Colonic mucosa (tissue), 4 donors: ENCODE measurements at places on chromosomes 13 and 19. TPM values are rescaled to one million over a fixed set of nuclear protein-coding genes. Genes with fewer than 3 reads are reported as not detected.

DNA sequence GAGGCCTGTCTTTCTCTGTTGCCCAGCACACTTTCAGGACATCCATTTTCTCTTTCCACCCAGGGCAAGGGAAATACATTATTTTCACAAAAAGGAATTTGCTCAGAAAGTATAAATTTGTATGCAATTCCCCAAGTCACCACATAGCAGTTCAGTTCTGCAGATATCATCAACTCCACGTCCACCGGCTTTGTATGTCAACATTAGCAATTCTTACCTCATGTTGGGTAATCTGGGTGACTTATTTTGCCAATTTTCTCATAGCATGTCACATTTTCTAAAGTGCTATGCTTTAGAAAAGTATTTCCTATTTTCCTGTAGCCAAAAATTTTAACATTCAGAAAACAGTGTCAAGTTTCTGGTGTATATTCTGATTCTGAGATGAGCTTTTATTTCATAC, 501.8 kb downstream of the EFNB2 start:
- no peak for DNase-seq

GRCh38 chr13:24074678-24075077, 85.8 kb upstream of the SPATA13 start:
- peak; percentile 57 for DNase-seq

RFPL4AL1 gene
- not detected for total RNA-seq

FXYD7 gene
- total RNA-seq = 0.61 TPM

GRCh38 chr19:32977280-32977679, 5.2 kb downstream of the FAAP24 start:
- peak; percentile 74 for DNase-seq

TIMM44 gene
- total RNA-seq = 118 TPM

DNA sequence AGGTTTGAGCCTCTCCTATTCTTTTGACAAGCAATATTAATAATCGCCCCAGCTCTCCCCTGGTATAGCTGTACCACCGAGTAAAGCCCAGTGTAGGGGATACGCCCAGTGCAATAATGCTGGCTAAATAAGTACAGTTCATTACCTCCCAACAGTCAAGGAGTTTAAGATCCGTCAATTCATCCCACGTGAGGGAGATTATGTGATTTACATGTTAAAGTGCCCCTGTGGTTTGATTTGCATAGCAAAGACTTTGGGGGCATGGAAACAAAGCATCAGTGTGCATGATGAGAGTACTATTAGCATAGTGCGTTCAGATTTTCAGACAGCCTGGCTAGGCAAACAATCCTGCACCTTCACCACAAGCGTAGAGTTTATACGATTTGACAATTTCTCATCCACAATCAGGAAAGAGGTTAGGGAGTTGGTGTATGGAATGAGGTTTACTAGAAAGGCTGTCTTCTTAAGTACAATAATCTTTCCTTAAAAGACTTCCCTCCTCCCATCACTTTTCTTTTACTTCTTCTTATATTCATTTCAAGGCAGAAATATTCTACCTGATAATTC, 754.0 kb downstream of the DIAPH3 start:
- DNase-seq = no peak

GRCh38 chr19:10516064-10516385, 1.2 kb downstream of the S1PR5 start:
- no peak for DNase-seq

DNA sequence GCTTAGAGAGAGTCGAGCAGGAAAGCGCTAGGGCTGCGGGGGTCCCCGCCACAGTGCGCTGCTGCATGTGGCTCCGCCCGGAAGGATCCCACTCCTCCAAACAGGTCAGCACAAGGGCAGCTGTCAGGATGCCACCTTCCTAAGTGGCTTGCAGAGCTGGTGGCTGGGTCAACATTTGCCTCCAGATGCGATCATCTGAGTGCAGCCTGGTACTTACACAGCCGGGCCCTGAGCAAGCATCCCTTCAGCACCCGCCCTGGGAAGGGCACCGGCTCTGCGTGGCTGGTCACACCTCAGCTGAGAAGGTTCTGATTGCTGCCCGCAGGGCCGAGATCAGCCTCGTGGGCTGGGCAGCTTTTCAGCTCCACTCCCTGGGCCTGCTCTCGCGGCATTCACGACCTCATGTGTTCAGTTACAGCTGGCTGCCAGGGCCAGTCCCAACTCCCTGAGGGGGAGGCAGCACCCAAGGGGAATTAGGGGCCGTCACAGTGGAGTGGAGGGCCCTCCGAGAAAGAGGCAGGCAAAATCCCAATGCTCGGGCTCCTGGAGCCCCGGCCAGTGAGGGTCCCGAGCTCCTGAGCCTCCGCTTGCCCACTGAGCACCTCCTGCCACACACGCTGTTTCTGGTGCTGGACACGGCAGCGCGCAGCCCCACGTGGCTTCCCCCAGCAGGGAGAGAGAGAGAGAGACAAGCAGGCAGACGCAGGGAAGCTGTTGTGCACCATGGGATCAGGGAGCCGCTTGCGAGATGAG, 26.8 kb downstream of the AP1M1 start:
- DNase-seq = no peak

POMP gene
- total RNA-seq = 82.0 TPM
